Chondrocyte (in vitro differentiated cells): ENCODE measurements at places on chromosomes 3 and 15. TPM values are rescaled to one million over a fixed set of nuclear protein-coding genes. Genes with fewer than 3 reads are reported as not detected.

- peak; percentile 27 for DNase-seq
- H3K4me3 ChIP-seq, result no peak overlapping the region
- H3K27ac ChIP-seq, result no peak overlapping the region
- peaks cover 35% of the 10 kb centered on the region for H3K27me3 ChIP-seq
These were observed 50.6 kb upstream of the SLC6A1 start for GRCh38 chr3:10941972-10942371.

- no peak overlapping the region for H3K4me3 ChIP-seq
- peaks cover 70% of the 10 kb centered on the region for H3K4me1 ChIP-seq
- H3K36me3 ChIP-seq, result no peaks in the 10 kb centered on the region
- no peak overlapping the region for H3K27ac ChIP-seq
- H3K27me3 ChIP-seq, result no peaks in the 10 kb centered on the region
These were observed 17.3 kb upstream of the ATP10A start for GRCh38 chr15:25880411-25880810.

AMIGO3 gene
- 0.27 to 0.35 TPM in 2 of 3 replicates, not detected in the other for total RNA-seq

- H3K36me3 ChIP-seq, result no peaks in the 10 kb centered on the region
- peaks cover 4% of the 10 kb centered on the region for H3K4me1 ChIP-seq
- no peak overlapping the region for H3K4me3 ChIP-seq
- H3K27me3 ChIP-seq, result peaks cover 2% of the 10 kb centered on the region
These were observed 288.7 kb upstream of the RORA start for GRCh38 chr15:61517776-61518175.

DNA sequence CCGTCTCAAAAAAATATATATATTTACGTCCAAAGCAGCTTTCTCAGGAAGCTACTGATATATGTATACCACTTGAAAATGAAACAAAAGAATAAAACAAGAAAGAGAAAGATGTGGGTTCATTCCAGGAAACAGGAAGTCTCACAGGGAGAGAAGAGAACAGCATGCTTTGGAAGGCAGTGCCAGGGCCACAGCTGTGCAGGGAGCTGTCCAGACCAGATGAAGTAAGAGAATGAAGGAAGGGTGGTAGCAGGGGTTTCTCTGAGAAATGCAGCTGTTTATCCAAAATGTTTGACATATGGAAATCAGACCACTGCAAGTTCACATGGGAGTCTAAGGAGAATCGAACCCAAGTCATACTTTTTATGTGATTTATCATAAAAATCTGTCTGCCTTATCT lies 8.9 kb upstream of the GPR27 start:
- peaks cover 22% of the 10 kb centered on the region for H3K36me3 ChIP-seq
- H3K27ac ChIP-seq, result no peak overlapping the region
- H3K4me3 ChIP-seq, result no peak overlapping the region
- peaks cover 11% of the 10 kb centered on the region for H3K27me3 ChIP-seq

- DNase-seq, result no peak
- H3K27me3 ChIP-seq, result no peaks in the 10 kb centered on the region
- peaks cover 27% of the 10 kb centered on the region for H3K4me1 ChIP-seq
- peak overlapping the region; percentile 82 for H3K27ac ChIP-seq
These were observed 75.7 kb downstream of the GAP43 start for GRCh38 chr3:115698851-115699591.

RTP3 gene
- not detected in 3 replicates for total RNA-seq

DNA sequence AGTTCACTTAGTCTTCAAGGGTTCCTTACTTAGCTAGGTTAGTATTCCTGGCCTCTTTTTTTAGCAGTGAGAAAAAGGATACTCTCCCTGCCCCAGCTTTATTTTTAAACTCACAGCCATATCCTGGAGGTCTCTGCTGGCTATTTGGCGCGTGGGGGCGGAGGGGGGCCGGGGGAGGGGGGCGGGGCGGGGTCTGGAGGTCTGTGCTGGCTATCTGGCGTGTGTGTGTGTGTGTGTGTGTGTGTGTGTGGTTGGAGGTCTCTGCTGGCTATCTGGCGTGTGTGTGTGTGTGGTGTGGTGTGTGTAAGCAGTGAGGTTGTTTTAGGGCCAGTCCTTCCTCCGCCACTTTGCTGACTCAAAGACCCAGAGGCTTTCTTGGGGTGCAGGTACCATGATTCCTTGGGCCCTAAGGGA lies 579 bp upstream of the PLAAT1 start:
- DNase-seq, result no peak
- peak overlapping the region; percentile 11 for H3K27ac ChIP-seq
- peak overlapping the region; percentile 74 for H3K4me3 ChIP-seq
- H3K27me3 ChIP-seq, result no peaks in the 10 kb centered on the region

- no peak overlapping the region for H3K27ac ChIP-seq
- H3K4me3 ChIP-seq, result no peak overlapping the region
- no peak for DNase-seq
- no peaks in the 10 kb centered on the region for H3K27me3 ChIP-seq
- H3K36me3 ChIP-seq, result no peaks in the 10 kb centered on the region
- peaks cover 32% of the 10 kb centered on the region for H3K4me1 ChIP-seq
These were observed 98.9 kb upstream of the PFN2 start for GRCh38 chr3:150069633-150070032.

- H3K36me3 ChIP-seq, result no peaks in the 10 kb centered on the region
- H3K27me3 ChIP-seq, result peaks cover 4% of the 10 kb centered on the region
- H3K4me3 ChIP-seq, result no peak within 1 kb of the TSS
- H3K4me1 ChIP-seq, result peaks cover 33% of the 10 kb centered on the region
These were observed at the start of gene CCDC33 for GRCh38 chr15:74235962-74236361. TSS of gene CCDC33 (plus strand) at chr15:74236326. CDS start at chr15:74236720, 394 bp downstream.

- H3K27me3 ChIP-seq, result no peaks in the 10 kb centered on the region
- peaks cover 33% of the 10 kb centered on the region for H3K4me1 ChIP-seq
- no peak overlapping the region for H3K4me3 ChIP-seq
- H3K27ac ChIP-seq, result no peak overlapping the region
- DNase-seq, result no peak
These were observed 19.6 kb upstream of the RNU6-1 start for GRCh38 chr15:67859331-67859946.

CDHR4 gene
- not detected in 3 replicates for total RNA-seq
